Breast epithelium (tissue), 4 donors: ENCODE measurements at places on chromosomes 13 and 19. TPM values are rescaled to one million over a fixed set of nuclear protein-coding genes. Genes with fewer than 3 reads are reported as not detected.

DNA sequence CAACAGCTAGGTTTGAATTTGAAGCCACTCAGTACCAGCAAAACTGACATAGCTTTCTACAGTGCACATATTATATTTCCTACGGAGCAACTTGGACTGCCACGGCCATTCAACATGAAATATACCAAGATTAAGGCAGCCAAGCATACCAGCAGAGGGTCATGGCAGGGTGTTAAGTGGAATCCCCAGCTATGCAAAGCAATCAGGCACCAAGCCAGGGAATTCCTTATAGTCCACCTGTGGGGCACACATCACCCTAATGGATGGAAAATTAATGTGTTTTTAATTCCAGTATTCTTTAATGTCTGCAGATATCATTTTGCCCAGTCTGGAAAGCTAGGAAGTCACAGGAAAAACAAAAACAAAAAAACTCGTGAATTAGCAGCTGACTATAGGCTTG, 1190.3 kb downstream of the EFNB2 start:
- no peak for DNase-seq

- DNase-seq: no peak
Observed at GRCh38 chr13:50664951-50665350, 178.5 kb downstream of the DLEU7 start.

SCGB2B2 gene
- total RNA-seq: 0.98 TPM

DNA sequence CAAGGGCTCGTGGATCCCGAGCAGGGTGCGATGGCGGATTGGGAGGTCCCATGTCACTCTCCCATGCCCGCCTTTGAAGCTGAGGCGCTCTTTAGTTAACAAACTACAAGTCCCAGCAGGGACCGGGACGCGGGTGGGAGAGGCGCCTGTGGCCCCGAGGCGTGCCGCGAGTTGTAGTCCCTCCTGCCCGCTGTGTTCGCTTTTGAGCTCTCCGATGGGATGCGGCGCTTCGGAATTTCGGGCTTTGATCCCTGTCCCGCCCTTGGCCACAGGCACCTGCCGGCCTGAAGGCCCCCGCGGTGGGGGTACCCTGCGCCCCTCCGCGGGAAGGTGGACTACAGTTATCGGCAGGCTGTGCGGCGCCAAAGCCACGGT, 11.0 kb downstream of the CYTH2 start:
- no peak for DNase-seq

- DNase-seq: no peak
Observed at GRCh38 chr13:98746968-98747367, 5.5 kb downstream of the SLC15A1 start.

ICAM4 gene
- total RNA-seq: 1.6 TPM

DNA sequence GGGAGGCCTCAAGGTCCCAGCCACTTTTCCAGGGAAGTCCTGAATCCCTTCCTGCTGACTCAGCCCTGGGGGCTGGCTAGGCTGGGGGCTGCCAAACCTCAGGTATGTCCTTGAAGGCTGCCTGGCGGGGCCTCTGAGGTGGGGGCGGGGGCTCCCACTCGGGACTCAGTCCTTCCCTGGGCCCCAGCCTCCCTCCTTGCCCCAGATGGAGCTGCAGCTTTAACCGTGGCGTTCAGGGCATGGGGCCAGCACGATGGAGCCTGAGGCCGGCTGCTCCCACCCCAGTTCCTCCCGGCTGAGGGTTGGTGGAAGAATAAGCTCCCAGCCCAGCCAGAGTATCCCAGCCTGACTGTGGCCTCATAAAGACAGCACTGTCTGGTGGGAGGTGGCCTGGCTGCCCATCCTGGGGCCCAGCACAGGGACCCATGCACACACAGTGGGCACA, 12.4 kb downstream of the CILP2 start:
- DNase-seq: no peak

DNA sequence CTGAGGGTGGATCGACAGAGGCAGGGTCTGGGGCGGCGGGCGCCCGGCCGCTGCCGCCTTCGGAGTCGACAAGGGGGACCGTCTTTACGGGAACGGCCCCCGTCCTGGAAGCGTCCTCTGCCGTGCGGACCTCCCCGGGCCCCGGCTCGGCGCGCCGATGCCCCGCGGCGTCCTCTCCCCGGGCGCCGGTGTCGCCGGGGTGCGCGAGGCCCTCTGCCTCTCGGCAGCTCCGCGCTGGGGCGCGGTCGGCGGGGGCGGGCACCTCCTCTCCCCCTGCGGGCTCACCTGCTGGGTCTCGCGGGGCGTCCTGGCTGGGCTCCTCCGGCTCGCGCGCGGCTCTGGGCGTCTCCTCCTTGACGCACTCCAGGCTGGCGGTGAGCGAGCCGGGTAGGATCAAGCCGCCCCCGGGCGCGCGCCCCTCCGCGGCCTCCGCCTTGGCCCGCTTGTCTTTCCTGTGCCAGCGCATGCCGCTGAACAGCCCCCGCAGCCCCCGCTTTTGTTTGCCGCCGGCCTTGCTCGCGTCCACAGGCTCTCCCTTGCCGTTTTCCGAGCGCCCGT, 1.5 kb downstream of the AMER2 start:
- DNase-seq: no peak

- no peak for DNase-seq
Observed at GRCh38 chr13:99063952-99064351, 86.1 kb upstream of the DOCK9 start.

GRCh38 chr13:32752311-32752710, 166.1 kb downstream of the PDS5B start:
- DNase-seq: no peak

TMEM272 gene
- not detected for total RNA-seq

ZNF229 gene
- 3.6 TPM for total RNA-seq

DNA sequence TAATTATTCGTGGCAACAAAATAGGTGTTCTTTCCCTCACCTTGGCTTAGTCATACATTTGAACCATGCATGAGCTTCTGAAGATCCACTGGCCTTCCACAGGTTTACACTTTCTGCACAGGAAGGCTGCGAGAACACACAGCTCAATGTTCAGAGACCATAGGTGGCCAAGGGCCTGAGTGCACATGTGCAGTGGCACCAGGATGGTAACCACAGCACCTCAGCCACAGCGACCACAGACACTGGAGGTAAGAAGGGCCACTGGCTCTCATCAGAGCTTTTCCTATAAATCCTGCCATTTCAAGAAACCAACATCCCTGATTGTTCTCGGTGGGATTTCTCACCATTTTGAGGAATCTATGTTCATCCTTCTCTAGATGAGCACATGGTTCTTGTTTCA, 1.6 kb downstream of the DCLK1 start:
- DNase-seq: no peak

- DNase-seq: no peak
Observed at GRCh38 chr19:57165846-57166245, 1.4 kb downstream of the DUXA start.

GRCh38 chr13:71632206-71632605, 234.8 kb downstream of the DACH1 start:
- no peak for DNase-seq

DNA sequence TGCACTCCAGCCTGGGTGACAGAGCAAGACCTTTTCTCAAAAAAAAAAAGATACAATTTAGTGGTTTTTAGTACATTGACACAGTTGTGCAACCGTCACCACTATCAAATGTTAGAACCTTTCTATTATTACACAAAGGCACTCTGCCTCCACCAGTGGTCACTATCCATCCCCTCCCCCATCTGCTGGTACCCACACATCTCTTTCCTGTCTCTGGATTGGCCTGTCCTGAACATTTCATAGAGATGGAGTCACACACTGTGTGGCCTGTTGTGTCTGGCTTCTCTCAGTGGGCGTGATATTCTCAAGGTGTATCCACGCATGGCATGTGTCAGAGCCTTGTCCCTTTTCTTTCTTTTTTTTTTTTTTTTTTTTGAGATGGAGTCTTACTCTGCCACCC, 11.2 kb downstream of the KDM4B start:
- no peak for DNase-seq

DNA sequence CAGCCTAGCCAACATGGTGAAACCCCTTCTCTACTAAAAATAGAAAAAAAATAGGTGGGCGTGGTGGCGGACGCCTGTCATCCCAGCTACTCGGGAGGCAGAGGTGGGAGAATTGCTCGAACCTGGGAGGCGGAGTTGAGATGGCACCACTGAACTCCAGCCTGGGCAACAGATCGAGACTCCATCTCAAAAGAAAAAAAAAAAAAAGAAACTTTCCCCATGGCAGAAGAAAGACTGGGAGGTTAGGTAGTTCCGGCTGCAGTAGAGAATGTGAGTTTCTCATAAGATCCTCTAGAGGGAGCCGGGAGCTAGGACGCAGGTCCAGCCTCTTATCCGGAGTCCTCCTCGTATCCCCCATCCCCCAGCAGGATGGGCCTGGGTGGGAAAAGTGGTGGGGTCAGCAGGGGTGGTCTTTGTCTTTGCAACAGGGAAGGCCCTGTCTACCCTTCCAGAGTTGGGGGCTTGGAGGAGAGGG, 13.2 kb upstream of the CREB3L3 start:
- no peak for DNase-seq

NXNL1 gene
- 0.64 TPM for total RNA-seq

DNA sequence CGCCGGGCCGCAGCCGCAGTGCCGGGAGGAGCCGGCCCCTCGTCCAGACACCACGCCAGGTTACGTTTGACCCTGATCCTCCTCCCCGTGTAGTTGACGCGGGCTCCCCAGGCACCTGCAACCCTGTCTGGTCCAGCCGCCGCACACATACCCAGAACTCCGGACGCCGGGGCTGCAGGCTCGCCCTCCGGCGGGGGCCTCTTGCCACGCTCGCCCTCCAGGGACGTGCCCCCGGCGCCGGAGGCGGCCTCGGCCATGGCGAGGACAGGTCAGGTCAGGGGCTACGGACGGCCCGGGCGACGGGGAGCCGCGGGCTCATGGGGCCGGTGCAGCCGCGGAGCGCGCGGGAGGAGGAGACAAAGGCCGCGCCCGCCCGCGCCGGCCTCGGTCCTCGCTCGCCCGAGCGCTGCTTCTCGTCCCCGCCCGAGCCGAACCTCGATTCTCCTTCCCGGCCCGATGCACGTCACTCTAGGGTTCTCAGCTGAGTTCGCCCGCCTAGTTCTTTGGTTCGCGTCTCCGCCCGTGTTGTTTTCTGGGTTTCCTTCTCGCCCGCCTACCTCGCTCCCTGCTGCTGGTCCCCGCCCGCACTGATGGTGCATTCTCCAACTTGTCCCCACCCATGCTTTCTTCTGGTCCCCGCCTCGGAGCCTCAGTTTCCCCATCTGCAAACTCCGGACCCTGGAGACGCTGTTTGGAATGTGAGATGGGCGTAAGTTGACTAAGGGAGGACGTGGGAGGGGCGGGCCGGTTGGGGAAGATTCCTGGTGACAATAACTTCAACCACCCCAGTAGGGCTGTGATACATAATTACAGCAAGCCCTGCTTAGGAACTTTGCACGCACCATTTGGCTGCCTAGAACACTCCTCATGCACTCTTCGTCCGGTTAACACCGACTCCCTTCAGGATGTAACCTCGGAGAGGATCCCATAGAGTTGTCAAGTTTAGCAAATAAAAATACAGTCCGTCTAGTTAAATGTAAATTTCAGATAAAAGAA, at the start of gene ANO8:
Gene ANO8, minus strand, starts transcription at position 442 of the 996 bp plus-strand sequence. Its CDS starts 185 bp downstream, at position 257.
- peak; percentile 86 for DNase-seq

- DNase-seq: no peak
Observed at GRCh38 chr13:66612983-66613382, 617.2 kb downstream of the PCDH9 start.
